ENCODE measurements at places on chromosomes 16 and 17. TPM values are rescaled to one million over a fixed set of nuclear protein-coding genes. Genes with fewer than 3 reads are reported as not detected.

The MYH1 gene
- not detected for total RNA-seq

The CCL4 gene
- 1.9 TPM for total RNA-seq

The PRAC1 gene
- not detected for total RNA-seq

The HSD11B2 gene
- 4.0 TPM for total RNA-seq

Data from pancreas (tissue), 10 donors.